ENCODE measurements at places on chromosomes 4 and X.

GRCh38 chrX:14930663-14931062 is 57.4 kb downstream of the MOSPD2 start:
- no peak for DNase-seq

GRCh38 chr4:25234390-25235370 is 847 bp downstream of the PI4K2B start:
- DNase-seq: no peak

GRCh38 chr4:158356301-158356700 is 146.0 kb downstream of the TMEM144 start:
- no peak for DNase-seq

DNA sequence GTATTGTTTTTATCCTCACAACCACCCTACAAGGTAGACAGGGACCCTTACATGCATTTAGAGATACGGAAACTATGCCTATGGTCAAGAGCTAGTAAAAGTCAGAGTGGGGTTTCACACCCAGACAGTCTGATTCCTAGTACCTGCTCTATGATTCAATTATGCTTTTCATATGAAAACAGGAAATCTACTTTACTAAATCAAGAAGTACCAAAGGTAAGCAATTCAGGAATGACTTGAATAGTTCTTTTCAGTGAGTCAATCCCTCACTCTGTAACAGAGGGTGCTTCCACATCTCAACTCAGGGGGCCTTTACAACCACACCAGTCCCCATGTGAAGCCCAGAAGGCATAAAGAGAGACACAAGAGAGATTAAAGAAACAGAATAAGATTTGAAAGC is 191.4 kb downstream of the PPP3CA start:
- no peak for DNase-seq

DNA sequence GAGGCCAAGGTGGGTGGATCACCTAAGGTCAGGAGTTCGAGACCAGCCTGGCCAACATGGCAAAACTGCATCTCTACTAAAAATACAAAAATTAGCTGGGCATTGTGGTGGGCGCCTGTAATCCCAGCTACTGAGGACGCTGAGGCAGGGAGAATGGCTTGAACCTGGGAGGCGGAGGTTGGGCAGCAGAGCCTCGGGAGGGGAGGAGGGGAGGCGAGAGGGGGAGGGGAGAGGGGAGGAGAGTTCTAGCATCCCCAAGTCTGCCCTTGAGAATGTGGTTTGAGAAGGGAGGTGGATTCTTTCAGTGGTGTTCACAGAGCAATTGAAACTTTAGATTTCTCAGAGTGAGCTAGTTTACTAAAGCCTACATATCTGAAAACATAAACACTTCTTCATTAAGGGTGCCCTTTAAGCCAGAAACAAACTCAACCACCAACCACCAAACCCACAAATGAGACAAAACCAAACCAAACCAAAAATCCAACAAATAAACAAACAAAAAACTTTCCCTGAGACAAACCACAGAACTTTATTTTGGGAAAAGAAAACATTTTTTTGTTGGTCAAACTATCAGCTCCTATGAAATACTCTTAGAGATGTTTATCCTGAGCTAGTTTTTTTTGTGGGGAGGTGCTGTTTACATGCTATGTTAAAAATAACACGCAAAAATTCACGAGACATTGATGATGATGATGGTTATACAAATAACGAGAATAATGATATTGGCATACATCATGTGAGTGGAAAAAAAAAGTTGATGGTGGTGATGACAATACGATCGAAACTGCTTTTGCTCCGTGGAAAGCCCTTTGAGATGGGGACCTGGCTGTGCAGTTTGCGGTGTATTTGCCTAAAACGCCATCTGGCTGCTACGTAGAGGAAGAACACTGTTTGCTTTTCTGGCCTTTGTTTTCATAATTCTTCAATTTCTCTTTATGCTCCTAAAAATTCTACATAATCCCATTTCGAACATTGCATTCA is 98.2 kb upstream of the PRKX start:
- DNase-seq: no peak

GRCh38 chr4:127400731-127401346 is 231.9 kb upstream of the INTU start:
- no peak for DNase-seq

GRCh38 chrX:130772776-130773143 is 130.2 kb downstream of the ENOX2 start:
- no peak for DNase-seq

- DNase-seq: no peak
Measured at GRCh38 chr4:16139066-16139945, 55.5 kb upstream of the PROM1 start.

DNA sequence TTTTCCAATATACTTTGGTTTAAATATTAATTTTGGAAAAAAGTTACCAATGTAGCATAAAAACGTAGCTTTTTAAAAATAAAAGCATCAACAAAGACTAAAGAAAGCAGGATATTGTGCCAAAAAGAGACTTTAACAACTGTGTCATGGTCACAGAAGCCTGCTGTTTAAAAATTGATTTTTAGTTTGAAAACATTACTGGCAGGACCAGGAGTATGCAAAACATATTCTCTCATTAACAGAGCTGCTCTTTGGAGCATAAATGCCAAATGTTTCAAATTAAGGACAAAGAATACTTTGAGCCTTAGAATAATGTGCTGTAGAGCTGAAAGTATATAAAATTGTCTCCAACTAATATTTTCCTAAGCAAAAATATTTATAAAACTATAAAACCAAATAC is 279.0 kb downstream of the ARAP2 start:
- DNase-seq: no peak

DNA sequence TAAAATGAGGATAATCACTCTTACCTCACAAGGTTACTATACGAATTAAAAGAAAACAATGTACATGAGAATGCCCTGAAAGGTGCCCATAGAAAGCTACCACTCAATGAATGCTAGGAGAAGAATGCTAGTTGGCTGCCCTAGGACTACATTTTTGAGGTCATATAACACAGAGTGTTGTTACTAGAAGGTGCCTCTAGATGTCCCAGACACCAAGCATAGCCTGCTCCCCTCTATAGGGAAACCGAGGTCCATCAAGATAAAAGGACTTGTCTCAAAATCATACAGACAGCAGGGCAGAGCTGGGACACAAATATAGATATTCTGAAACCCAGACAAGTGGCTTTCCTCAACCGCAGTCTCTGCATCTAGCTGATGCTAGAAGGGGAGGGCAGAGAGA is 147.0 kb upstream of the ARHGEF9 start:
- DNase-seq: no peak

DNA sequence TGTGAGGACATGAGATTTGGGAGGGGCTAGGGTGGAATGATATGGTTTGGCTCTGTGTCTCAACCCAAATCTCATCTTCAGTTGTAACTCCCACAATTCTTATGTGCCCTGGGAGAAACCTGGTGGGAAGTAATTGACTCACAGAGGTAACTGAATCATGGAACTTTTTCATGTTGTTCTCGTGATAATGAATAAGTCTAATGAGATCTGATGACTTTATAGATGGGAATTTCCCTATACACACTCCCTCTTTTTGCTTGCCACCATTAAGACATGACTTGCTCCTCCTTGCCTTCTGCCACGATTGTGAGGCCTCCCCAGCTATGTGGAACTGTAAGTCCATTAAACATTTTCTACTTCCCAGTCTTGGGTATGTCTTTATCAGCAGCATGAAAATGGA is 253.2 kb upstream of the GK2 start:
- DNase-seq: no peak

- DNase-seq: no peak
Measured at GRCh38 chrX:130071611-130072344, 38.5 kb downstream of the ELF4 start.

DNA sequence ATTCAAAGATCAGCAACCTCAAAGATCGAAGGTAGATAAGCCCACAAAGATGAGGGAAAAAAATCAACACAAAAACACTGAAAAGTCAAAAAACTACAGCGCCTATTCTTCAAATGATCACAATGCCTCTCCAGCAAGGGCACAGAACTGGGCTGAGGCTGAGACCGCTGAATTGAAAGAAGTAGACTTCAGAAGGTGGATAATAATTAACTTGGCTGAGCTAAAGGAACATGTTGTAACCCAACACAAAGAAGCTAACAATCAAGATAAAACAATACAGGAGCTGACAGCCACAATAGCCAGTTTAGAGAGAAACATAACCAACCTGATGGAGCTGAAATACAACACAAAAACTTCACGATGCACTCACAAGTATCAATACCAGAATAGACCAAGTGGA is 231.1 kb downstream of the STPG2 start:
- DNase-seq: no peak

GRCh38 chr4:40057586-40058091 is 989 bp downstream of the N4BP2 start:
- DNase-seq: peak; percentile 28

- DNase-seq: no peak
Measured at GRCh38 chr4:152278505-152279233, 257.2 kb downstream of the FBXW7 start.

- DNase-seq: peak; percentile 31
Measured at GRCh38 chrX:65596270-65597034, 61.9 kb upstream of the LAS1L start.

DNA sequence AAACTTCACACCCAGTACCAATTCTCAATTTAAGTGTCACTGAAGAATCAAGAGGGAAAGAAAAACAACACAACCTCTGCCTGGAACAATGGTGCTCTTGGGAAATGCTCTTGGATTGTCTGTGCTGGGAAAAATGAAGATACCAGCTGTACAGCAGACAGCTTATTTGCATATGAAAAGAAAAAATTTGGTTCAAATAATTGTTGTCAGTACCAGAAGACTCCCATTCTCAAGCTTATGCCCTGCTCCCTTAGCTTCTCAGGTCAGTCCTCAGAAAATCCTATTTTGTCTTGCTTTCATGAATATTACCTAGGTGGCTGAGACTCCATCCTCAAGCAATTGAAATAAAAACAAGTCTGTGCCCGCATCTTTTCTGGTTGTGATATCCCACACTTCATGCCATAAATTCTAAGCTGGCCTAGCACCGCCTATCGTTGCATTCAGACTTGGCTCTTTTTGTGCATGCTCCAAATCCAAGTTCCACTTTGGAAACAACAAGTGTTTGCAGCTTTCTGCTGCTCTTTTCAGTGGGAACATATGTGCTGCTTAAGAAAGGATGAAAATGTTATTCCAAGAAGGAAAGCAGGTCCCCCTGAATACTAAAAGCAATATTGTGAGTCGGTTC is 431.6 kb downstream of the INPP4B start:
- no peak for DNase-seq

- no peak for DNase-seq
Measured at GRCh38 chrX:30637874-30638815, 15.1 kb upstream of the GK start.

DNA sequence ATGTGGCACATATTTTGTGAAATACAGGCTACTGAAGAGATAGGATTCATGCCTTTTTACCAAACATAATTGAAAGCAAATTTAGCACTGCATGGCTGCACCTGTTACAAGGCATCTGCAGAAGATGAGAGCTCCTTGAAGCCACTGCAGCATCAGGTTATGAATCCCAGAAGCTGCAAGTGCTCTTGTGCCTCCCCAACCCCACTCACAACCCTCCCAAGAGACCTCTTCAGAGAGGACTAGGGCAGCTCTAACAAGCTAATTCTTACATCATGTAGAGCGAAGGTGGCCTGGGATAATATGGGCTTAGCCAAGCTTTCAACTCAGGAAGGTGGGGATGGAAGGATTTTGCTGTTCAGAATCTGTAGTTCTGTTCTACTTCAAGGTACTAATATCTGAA is 27.2 kb downstream of the MFAP3L start:
- DNase-seq: no peak

DNA sequence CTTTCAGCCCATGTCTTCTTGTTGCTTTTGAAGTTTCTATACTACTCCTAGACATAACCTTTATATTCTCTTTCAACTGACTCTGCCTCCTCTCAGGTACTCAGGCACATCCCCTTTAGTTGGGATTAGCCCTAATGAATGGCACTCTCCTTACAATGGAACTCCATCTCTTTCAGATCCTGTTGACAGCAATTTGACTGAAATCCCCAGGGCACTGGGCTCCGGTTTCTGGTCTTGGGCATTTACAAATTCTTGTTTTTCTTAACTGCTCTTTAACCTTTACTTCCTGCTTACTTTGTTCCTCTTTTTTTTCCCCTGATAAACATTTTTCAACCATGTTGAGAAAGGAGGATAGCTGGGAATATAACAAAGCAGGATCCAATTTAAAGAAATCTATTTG is 68.9 kb downstream of the ENOX2 start:
- no peak for DNase-seq

DNA sequence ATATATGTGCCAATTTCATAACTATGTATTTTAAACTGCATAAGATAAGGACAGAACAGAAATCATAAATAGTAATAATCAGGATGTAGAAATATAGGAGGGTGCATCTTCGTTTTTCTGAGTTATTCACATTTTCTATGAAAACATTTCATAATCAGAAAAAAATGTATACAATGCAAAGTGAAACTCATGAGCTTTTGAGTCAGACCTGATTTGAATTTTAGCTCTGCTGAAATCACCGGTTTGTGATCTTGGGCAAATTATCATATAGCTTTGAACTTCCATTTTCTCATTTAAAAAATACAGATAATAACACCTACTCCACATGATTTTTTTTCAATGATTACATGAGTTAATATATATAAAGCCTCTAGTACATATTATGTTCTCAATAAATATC is 106.9 kb downstream of the KDR start:
- no peak for DNase-seq

GRCh38 chr4:75710246-75710645 is 14.1 kb upstream of the USO1 start:
- no peak for DNase-seq

DNA sequence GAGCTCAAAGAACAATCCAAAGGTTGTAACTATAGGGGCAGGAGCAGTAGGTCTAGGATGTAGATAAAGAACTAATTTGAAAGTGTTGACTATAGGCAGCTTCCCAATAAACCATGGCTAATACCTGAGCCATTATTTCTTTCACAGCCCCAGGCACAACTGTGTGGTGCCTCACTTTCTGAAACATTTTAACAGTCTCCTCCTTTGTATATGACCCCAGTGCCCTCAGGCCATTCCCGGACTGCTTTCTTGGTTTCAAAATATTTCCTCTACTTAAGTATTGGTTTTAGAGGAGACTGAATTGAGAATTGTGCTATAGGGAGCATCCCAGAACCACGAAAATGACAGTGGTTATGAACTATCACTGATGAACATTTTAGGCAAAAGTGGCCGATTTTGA is 728.7 kb downstream of the IL1RAPL1 start:
- DNase-seq: no peak

DNA sequence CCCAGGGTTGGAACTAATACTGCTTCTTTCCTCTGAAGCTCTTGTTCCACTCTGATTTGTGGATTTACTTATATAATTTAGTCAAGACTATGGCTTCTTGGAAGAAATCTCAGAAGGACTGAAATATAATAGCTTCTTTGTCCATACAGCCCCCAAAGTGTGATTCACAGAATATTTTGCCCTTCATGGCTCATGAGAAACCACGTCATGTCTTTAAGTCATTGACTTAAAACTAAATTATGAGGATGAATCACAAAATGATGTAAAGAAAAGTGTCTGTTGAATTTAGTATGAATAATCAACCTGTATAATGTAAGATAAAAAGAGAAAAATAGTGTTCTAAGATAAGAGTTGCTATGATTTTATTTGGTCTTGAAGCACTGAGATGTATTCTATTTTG is 43.3 kb upstream of the AGA start:
- no peak for DNase-seq

GRCh38 chrX:129726307-129727111 is 12.3 kb upstream of the XPNPEP2 start:
- peak; percentile 18 for DNase-seq

Measured in stimulated activated CD8-positive, alpha-beta memory T cell treated with anti-CD3 and anti-CD28 coated beads, Interleukin-4, amount 100 ng/mL, for 24 hours (primary cell).